Activated naive CD8-positive, alpha-beta T cell treated with anti-CD3 and anti-CD28 coated beads, Interleukin-2, amount 50 U/mL, for 24 hours (primary cell): ENCODE measurements at places on chromosomes 12 and 14.
A peak's percentile ranks its signal among the peaks of the same experiment; 100 is the strongest.

- peak; percentile 23 for DNase-seq
Measured at GRCh38 chr14:63745858-63746425, 18.1 kb upstream of the SGPP1 start.

DNA sequence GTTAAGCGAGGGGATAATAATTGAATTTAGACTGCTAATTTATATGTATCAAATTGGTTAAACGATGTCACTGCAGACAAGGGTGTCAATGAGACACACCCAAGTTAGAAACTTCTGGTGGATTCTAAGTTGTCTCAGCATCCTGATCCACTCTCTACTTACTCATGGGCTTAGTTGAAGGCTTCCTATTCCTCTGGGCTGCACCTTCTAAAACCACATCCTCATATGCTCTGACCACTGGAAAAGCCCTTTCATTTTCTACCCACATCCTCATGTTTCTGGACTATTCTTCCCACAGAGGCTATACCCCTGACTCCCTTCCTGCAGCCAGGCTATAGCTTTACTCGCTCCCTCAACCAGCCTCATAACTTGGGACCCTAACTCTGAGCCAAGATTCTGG lies 493.8 kb downstream of the VRK1 start:
- DNase-seq, result no peak

DNA sequence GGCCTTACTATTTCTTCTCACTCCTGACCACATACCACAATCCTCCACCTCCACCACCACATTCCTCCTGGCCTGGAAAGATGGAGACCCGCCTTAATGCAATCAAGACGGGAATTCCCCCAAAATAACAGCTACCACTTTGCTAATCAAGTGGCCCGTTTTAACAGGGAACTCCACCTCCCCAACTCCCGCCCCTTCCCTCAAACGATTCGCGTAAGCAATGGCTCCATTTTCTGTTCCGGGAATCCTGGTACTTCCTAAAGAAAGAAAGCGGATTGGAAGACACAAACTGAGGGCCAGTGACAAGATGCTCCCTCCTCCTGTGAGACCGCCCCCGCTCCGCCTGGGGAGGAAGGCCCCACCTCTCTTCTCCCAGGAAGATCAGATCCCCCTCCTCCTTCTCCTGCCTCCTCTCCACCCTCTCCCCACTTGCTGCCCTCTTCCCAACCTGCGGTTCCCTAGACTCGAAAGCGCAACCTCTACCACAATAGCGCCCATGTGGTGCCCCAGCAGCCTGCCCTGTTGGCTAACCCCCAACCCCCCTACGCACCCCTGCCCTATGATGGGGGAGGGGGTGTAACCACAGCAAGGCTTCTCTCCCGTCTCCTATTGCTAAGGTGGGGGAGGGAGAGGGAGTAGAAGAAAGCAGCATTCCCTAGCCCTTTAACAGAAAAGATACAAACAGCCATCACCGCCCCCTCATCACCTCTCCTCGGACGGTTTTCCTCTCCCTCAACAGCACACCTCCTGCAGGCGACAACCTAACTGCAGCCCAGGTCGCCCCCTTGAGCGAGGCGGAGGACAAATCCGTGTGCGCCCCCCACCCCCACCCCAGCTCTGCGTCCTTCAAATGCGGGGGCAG lies 777 bp downstream of the ARF3 start:
- no peak for DNase-seq

DNA sequence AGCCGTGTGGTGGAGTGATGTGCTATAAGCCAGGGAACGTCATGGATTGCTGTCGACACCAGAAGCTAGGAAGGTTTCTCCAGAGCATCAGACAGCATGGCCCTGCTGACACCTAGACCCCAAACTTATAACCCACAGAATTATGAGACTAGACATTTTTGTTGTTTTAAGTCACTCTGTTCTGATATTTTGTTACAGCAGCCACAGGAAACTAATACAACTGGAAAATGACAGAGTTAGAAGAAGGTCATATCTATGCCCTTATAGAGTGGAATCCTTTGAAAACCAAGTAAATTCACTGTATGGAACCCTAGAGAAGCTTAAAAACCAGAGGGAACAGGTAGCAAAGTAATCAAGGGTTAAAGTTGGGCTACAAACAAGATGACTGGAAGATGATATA lies 42.5 kb downstream of the SPTLC2 start:
- DNase-seq, result no peak

- DNase-seq, result no peak
Measured at GRCh38 chr12:67761566-67761965, 113.0 kb downstream of the DYRK2 start.

DNA sequence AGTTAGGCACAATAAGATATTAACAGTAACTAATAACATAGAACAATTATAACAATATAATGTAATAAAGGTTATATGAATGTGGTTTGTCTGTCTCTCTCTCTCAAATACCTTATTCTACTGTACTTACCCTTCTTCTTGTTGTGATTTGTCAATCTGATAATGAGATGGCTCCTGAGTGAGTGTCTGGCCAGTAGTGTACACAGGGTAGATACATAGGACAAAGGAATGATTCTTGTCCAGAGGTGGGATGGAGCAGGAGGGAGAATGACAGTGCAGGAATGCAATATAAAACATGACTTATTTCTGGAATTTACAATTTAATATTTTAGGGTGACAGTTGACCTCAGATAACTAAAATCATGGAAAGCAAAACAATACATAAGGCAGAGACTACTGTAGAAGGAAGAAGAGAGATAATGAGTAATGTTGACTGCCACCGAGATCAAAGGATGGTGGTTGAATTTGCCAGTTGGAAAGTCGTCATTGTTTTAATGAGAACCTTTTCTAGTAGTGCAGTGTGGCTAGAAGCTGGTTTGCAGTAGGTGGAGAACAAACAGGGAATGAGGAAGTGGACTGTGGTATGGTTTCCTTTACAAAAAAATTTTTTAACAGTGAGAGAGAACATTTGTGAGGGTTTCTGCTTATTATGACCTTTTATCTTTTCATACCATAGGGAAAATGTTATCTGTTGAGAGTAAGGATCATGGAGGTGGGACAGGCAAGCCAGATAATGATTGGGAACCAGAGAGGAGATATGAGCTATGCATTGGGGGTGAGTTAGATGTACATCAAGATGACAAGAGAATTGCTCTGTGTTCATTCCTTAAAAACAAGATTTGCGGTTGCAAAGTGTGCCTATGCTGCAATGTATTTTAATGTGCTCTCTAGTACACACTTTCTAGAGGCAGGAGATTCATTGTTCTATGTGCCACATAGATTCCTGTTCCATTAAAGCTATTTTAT lies 458.3 kb downstream of the BTG1 start:
- no peak for DNase-seq

- DNase-seq, result no peak
Measured at GRCh38 chr14:70602254-70602653, 1.8 kb upstream of the MED6 start.
